ENCODE measurements at places on chromosomes 4 and X. TPM values are rescaled to one million over a fixed set of nuclear protein-coding genes. Genes with fewer than 3 reads are reported as not detected.

KLHL4 gene
- total RNA-seq, result 13.9 TPM

HSFX3 gene
- total RNA-seq, result not detected

BRCC3 gene
- 16.2 TPM for total RNA-seq

GPR119 gene
- total RNA-seq, result not detected

CT45A1 gene
- total RNA-seq, result not detected

SOX3 gene
- total RNA-seq, result not detected

AFP gene
- not detected for total RNA-seq

GASK1B gene
- total RNA-seq, result 46.6 TPM

GRCh38 chr4:39308611-39309010, 57.6 kb downstream of the RFC1 start:
- no peak for DNase-seq

DNA sequence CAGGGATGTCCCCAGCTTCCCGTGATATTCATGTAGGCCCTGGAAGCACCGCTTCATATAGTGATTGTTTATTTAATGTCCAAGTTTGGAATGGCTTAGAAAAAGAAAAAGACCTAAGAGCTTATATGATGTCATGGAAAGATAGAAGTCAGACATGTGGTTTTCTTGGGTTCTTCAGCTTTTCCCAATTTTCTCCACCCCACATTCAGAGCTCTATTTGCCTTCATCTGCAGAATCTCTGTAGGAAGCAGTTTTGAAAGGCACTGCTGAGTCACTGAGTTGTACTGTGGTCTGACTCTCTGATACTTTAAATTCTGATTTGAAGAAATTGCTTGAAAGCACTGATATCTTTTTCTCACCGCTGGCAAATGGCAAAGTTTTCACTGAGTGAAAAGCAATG, 120.6 kb upstream of the EDNRA start:
- no peak for DNase-seq

GRCh38 chr4:139530833-139531427, 25.1 kb downstream of the SETD7 start:
- DNase-seq, result no peak

DNA sequence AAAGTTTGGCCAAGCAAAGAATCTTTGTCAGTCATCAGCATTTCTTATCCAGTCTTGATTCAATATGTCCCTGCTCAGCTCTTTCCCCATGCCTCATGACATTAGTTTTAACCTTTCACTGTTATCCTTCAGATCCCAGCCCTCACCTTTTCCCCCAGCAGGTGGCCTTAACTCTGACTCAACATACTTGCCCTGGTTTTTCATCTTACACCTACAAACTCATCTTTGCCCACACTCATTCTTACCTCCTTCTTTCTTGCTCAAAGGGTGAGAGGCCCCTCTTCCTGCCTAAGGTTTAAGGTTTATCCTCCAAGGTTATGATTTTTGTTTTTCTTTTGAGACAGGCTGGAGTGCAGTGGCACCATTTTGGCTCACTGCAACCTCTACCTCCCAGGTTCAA, 10.6 kb upstream of the ANXA5 start:
- DNase-seq, result no peak

- DNase-seq, result no peak
Observed at GRCh38 chr4:111717921-111718320, 427.3 kb upstream of the FAM241A start.

DNA sequence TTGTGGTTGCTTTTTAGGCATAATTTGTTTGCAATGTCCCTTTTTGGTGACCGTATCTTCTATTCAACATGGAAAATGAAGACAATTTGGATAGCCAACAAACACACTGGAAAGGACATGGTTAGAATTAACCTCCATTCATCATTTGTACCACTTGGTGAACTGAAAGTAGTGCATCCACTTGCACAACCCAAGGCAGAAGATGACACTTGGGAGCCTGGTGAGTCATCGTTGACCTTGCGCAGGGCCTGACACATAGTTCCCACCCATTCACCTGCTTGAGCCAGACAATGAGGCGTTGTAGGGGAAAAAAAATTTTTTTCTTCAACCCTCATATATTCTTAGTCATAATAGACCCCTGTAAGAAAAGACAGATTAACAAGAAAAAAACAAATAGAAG, 32.4 kb downstream of the EGF start:
- no peak for DNase-seq

- DNase-seq, result no peak
Observed at GRCh38 chrX:120111611-120112010, 4.1 kb downstream of the RHOXF1 start.

Data from glomerular endothelial cell (primary cell).